ENCODE measurements at places on chromosomes 2 and 18.

- DNase-seq = no peak
Measured at GRCh38 chr2:10983711-10984110, 72.0 kb downstream of the KCNF1 start.

GRCh38 chr18:34159691-34160185, 65.0 kb downstream of the NOL4 start:
- DNase-seq = no peak

DNA sequence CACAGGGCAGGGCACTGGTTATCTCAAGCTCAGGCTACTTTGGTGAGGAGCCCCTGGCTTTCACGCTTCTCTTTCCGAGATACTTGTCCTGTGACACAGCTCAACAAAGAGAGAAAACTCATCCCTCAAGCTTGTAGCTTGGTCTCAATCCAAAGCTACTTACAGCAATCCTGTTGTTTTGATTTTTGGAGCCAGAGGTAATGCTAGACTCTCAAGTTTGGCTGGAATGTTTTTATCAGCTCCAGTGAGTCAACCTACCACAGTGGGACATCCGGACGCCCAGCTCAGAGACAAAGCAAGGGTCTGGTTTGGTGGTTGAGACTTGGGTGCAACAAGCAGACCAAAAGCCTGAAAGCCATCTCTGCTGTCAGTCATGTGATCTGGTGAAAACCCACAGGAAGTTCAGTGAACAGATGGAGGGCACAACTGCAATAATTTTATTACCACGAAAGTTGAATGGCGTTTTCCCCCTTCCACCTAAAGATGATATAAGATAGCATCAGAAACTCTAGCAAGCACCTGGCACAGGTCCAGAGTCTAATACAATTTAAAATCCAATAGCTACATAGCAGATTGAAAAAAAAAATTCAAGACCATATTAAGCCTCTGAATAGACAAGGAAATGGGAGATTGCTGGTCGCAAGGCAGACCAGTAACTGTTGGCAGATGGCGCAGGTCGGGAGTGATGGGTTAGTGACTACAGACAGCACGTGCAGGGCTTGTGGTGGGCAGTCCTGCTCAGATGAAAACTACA, 102.3 kb upstream of the SMAD7 start:
- DNase-seq = no peak

GRCh38 chr2:119423108-119423444, 8.6 kb upstream of the TMEM37 start:
- DNase-seq = no peak

- DNase-seq = no peak
Measured at GRCh38 chr2:239715606-239716005, 309.5 kb downstream of the NDUFA10 start.

DNA sequence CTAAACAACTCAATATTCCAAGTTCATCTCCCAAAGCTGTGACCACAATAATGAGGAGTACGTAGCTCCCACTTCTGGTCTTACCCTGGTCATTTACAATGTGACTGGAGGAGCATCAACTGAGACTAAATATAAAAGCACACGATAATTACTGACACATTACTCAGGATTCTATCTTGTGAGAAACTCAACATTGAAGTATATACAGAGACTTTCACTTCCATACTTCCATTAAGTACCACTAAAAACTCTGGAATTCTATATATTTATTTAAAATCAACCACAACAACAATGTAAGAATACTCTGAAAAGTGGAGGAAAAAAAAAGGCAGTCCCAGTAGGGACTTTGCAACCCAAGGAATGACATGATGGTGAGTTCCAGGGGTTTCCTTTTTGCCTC, 61.4 kb downstream of the XDH start:
- no peak for DNase-seq

DNA sequence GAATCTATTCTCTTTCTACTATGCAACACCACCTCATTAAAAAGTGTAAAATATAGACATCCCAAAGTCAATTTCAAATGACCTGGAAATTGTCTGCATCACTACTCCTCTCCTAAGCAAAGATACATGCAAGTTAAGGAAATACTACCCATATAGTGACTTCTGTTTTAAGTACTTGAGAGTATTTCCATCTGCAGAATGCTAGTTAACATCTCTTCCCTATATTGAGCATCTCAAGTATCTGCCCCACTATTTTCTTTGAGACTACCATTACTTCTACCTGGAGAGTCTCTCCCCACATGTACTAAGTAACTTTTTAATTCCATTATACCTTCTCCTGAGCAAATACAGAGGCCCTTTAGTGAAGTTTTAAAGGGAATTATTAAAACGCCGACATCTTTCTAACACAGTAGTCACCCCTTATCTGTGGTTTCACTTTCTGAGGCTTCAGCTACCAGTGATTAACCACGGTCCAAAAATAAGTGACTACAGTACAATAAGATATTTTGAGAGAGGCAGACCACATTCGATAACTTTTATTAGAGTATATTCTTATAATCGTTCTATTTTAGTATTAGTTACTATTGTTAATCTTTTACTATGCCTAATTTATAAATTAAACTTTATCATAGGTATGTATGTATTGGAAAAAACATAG, 21.8 kb downstream of the CWC22 start:
- DNase-seq = no peak

DNA sequence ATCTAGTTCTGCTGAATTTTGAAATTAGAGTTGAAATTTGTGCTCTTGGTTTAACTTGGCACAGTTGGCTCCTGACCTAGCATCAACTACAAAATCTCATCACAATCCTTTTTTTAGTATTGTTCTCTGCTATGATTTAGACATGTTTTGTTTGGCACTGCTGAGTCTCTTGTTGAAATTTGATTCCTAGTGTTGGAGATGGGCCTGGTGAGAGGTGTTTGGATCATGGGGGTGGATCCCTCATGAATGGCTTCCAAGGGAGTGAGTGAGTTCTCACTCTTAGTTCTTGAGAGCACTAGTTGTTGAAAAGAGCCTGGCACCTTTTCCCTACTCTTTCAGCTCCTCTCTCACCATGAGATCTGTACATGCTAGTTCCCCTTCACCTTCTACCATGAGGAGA, 605.6 kb upstream of the SLC39A10 start:
- DNase-seq = no peak

DNA sequence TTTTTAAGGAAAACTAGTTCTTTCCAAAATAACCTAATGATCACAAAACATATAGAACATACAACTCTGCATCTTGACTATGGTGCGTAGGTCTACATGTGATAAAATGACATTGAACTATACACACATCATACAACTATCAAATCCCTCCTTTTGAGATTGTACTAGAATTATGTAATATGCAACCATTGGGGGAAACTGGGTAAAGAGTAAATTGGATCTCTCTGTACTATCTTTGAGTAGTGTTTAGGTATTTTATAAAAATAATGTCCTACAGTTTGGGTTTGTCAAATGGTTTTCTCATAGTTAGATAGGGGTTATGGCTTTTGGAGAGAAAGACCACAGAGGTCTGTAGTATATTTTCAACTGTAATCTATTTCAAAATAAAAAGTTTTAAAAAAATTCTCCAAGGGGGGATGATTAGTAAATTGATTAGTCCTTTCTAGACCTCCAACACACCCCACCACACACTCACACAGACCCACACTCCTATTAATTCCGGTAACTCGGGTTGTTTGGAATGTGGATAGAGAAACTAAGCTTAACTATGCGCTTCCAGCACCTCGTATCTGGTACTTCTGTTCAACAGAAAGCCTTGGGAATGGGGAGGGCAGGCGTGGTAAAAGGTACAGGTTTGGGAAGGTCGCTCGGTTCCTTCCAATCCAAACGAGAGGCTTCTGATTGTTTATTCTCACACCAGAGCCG, 695 bp upstream of the BIRC6 start:
- DNase-seq = no peak

GRCh38 chr2:65367524-65367923, 64.9 kb downstream of the SPRED2 start:
- no peak for DNase-seq

DNA sequence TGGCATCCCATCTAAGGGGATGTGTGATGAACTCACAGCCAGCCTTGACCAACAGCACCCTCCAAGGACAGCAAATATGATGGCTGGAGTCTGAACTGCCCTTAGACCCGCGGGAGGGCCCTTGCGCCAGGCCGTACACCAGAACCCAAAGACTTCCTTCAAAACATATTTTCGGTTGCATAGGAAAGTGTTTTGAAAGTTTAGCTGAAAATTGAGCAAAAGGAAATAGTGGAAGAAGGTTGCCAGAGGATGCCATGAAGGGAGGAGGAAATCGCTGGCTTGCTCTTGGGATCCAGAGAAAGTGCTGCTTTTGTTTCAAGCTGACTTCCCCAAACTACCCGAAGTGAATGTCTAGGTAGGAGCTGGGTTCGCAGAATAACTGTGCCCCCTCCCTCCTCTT, 61.3 kb downstream of the IL1R2 start:
- DNase-seq = no peak

DNA sequence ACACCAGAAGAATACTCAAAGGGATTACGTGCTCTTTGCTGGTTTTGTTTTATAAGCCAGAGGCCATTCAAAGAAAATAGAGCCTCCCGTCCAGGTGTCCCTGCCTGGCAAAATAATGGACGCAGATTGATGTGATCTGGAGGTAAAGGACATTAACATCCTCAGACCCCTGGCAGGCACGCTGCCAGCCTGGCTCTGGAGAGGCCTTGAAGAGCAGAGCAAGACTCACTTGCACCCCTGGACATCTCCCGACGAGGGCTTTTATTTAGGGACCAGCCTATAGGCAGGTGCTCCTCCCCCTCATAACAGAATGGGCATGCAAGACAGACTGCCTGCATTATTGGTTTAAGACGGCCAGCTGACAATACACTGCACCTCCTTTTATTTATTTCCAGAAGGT, 291.3 kb downstream of the BCL11A start:
- no peak for DNase-seq

GRCh38 chr2:238986491-238987351, 138.8 kb downstream of the TWIST2 start:
- no peak for DNase-seq

GRCh38 chr2:55883357-55883756, 40.2 kb downstream of the EFEMP1 start:
- no peak for DNase-seq

Measured in forelimb muscle (tissue), 1 donor.